ENCODE measurements at places on chromosomes 7 and 10.

GRCh38 chr10:43904301-43904700 is 255.6 kb upstream of the ZNF32 start:
- DNase-seq = peak; percentile 71

- no peak for DNase-seq
These were observed 99.1 kb downstream of the PLCE1 start for GRCh38 chr10:94092848-94093247.

DNA sequence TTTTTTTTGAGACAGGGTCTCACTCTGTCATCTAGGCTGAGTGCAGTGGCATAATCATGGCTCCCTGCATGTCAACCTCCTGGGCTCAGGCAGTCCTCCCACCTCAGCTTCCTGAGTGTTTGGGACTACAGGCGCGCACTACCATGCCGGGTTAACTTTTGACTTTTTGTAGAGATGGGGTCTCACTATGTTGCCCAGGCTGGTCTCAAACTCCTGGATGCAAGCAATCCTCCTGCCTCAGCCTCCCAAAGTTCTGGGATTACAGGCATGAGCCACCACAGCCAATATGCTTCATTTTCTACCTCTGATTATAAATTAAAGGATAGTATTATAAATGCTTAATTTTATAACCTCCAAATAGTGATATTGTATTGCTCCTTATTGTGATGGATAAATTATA is 121.3 kb downstream of the ADK start:
- no peak for DNase-seq

DNA sequence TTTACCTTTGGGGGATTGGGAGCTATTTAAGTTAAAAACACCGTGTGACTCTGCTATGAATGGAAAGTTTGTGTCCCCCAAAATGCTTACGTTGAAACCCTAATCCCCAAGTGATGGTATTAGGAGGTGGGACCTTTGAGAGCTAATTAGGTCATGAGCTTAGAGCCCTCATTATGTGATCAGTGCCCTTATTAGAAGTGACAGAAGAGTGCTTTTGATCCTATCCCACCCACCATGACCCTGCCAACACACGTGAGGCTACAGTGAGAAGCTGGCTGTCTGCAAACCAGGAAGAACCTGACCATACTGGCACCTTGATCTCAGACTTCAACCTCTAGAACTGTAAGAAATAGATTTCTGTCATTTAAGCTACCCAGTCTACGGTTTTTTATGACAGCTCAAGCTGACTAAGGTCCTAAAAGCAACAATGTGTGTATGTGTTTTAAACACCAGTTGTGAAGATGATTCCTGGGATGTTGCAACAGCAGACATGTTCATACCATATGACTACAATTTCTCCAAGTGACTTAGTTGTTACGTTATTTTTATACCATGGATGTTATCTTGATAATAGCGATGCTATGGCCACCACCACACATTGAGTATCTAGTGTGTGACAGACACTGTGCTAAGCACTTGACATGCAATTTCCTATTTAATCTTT is 124.4 kb downstream of the PIP4K2A start:
- DNase-seq = no peak

GRCh38 chr10:93630625-93631557 is 18.6 kb downstream of the PDE6C start:
- no peak for DNase-seq

DNA sequence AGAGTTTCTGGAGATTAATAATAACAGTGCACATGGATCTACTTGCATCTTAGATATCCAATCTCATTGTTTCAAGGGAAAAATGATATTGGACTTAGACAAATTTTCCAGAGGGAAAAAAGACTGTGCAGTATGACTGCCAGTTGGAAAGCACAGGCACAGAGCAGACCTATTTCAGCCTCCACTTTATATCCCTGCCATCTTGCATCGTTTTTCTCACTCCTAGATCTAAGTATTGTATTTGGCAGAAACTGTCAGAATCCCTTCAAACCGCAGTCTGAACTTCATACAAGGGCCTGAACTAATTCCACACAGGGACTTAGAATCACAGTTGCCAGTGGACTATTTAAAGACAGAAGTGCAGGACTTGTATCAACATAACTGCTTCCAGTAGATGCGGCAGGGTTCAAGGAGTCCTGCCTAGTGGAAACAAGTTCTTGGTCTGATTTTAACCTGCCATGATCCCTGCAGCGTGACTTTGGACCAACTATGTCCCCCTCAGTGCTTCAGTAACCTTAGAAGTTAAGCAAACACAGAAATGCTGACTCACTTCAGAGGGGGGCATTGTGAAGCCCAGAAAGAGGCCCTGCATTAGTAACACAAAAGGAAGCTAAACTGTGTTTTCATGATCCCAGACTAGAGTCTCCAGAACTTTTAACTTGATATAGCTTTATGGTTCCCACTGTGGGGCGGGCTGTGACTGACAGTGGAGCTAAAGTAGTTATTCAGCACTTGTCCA is 95.7 kb upstream of the PALS2 start:
- DNase-seq = peak; percentile 75

DNA sequence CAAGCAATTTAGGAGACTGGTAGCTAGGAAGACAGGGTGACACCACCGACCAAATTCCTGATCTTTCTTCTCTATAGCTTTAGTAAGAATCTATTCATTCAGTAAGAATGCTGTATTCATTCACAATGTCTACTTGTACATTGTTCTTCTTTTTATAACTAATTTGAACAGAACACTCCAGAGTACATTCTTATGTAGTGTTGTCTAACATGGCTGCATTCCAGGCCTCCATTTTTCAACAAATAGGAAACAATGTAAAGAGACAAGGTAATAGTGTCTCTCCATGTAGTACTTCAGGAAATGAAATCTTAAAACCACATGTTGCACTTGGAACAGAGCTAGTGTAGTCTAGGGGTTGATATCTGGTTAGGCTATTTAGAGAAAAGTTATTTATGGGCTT is 1.8 kb downstream of the VCL start:
- no peak for DNase-seq

DNA sequence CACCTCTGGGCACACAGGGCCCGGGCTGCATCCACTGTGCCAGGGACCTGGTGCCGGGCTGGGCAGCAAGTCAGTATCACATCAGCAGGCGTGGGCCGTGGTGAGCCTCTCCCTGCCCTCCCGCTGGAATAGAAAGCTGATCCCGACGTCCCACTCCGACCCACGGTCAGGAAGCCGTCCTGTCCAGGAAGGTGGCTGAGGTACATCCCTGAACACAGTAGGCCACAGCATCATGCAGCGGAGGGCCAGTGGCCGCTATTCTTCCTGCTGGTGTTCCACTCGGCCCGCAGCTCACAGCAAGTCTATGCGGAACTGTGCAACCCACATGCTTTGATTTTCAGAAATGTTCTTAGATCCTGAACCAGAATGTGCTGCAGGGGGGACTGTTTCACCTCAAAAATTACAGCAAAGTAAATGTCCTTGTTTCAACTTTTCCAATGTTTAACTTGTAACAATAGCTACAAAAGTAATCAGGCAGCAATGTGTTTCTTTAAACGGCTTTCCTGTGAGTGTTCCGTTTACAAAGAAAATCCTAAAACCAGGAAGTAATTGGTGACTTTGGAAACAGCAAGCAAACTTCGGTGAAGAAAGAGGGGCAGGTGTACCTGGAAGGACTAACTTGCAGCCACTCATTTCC is 676 bp upstream of the GPR146 start:
- no peak for DNase-seq

- no peak for DNase-seq
These were observed 197.3 kb downstream of the PPP1R9A start for GRCh38 chr7:95104739-95105138.

DNA sequence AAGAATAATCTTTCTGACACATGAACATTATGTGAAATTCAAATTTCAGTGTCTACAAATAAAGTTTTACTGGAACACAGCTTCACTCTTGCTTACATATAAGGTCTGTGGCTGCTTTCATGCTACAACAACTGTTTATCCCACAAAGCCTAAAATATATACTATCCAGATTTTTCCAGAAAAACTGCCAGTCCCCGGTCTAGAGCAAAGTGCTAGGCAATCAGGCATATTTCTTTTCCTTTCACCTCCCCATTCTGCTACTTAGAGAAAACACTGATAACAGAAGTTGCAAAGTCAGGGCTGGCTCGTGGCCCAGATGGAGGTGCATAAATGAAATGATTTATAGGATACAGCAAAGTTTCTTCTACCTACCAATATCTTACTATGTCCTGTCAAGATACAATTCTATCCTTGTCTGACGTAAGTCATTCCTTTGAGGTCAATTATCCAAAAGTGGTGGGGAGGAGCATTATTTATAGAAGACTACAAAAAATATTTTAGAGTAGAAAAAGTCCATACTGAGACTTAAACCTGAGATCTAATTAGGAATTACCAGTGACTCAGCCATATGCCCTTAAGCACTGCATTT is 384.1 kb downstream of the NXPH1 start:
- no peak for DNase-seq

GRCh38 chr7:91632234-91632940 is 248.1 kb downstream of the MTERF1 start:
- no peak for DNase-seq

GRCh38 chr10:115092555-115093285 is 445 bp upstream of the ATRNL1 start:
- peak; percentile 81 for DNase-seq

- peak; percentile 88 for DNase-seq
These were observed 187.3 kb upstream of the PRSS58 start for GRCh38 chr7:142445019-142445686.

Data from endodermal cell (in vitro differentiated cells).